Activated CD4-positive, alpha-beta T cell treated with anti-CD3 and anti-CD28 coated beads, Interleukin-2, amount 10 ng/mL, durations not matched to agents 7 days and 5 days (primary cell): ENCODE measurements at places on chromosomes 6 and 20. TPM values are rescaled to one million over a fixed set of nuclear protein-coding genes. Genes with fewer than 3 reads are reported as not detected.

DNA sequence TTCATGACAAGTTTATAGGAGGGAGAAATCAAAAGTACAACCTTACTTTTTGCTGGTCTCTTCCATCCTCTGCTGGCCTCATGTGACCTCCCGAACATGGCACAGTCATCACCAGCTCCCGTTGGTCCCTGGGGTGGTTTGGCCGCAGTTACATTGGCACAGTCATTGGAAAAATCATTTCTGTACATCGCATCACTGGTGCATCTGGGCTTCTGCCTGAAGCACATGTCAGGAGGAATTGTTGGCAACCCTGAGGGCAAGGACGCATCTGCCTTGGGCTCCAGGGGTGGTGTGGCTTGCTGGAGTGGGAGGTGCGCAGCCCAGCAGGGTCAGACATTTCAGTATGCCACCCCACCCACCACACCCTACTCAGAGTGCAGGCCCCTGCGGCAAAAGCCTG is 162.9 kb upstream of the SLC24A3 start:
- DNase-seq: no peak

DNA sequence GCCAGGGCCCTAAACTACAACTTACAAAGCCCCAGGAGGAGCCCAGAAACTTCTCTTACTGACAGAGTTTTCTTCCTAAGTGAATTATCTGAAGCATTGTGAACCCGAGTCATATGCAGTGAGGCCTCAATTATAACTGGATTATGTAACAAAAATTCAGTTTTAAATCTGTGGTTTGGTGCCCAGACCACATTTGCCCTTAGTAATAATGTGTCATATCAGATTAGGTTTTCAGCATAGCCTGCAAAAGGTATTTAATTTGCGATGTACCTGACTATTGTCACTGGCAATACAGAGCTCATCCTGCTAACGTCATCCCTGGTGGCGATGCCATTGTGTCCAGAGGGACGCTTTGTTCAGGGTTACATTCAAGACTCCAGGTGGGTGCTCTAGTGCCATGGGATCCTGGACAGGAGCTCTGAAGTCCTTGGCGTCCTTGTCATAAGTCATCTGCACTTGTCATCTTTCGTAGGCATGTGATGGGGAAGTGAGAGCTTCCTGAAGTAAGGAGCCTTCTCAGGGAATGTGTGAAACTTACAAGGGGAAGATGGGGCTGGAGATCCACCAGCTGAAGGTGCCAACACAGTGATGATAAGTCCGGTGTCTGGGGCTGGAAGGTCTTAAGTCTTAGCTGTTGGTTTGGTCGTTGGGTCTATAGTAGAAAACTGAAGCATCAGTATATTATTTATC is 65.1 kb downstream of the HIVEP1 start:
- no peak for DNase-seq

DNA sequence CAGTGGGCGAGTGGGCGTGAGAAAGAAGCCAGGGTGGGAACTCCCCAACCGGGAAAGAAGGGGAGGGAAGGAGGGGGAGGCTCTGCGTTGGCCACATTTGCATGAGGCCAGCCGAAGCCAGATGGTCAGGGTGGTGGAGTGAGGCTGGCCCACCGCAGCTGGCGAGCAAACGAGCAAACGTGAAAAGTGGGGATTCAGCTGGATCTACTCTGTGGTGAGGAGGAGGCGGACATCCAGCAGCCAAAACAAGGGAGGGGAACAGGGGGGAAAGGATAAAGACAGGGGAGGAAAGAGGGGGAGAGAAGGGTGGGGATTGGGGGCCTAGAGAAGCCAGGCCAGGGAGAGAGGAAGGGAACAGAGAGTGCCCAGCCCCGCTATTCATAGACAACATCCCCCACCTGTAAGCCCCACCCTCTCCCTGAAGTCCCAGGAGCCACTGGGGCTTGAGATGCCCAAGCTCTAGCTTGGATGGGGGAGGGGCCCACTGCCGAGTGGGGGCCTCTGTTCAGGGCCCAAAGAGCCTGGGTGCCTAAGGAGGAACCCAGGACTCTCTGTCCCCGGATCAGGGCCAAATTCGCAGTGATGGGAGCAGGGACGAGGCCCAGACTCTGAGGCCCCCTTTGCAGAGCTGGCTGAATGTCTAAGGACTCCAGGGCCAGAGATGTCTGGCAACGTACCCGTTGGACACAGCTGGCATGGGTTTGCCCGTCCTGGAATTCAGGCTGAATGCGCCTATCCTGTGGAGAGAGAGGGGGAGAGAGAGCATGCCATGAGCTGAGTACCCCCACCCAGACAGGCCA is 45.1 kb downstream of the CPNE5 start:
- DNase-seq: no peak

DNA sequence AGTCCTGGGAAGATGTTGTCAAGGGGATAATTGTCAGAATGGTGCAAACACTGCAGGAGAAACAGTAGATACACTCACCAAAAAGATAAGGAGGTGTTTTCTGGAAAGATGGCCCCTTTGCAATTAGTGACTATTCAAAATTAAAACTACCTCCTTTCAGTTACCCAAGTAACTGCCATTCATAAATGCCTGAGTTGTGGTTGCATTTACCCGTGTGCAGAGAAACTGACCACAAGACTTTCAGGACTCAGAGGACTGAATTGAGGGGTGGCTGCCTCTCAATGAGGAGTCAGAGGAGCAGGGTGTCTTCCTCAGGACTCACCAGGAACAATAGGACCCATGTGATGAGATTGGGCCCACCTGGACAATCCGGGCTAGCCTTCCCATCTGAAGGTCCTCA is 39.0 kb downstream of the GCM1 start:
- no peak for DNase-seq

The POFUT1 gene
- total RNA-seq: 27.1 TPM
